Naive thymus-derived CD4-positive, alpha-beta T cell (primary cell): ENCODE measurements at places on chromosomes 11 and 22. TPM values are rescaled to one million over a fixed set of nuclear protein-coding genes. Genes with fewer than 3 reads are reported as not detected.

DNA sequence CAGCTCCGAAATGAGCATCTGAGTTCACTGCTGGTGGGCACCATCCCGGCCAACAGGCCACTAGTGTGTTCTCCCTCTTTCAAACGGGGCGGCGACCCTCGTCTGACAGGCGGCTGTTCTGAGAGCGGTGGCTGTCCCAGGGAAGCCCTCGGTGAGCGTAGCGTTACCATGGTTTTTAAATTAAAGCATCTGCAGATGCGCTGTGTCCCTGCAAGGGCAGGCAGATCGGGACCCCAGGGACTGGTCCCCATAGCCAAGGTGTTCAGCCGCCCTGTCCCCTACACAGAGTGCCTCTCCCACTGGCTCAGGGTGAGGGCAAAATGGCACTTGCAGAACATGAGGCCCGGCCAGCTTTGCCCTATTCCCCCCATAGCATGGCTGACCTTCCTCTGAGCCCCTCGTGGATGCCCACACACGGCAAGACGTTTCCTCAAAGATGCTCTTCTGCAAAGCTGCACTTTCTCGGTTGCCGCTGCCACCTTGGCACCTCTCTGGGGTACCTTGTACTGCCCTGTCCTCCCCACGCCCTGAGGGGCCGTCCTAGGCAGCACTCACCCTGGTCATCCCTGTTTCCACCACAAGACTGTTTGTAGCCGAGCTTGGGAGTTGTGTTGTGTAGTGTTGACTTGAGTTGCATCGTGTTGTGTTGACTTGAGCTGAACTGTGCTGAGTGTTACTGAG lies 51.9 kb upstream of the KCNQ1OT1 start:
- DNase-seq = no peak

- no peak for DNase-seq
Measured at GRCh38 chr11:111990381-111990780, 34.8 kb upstream of the DLAT start.

The APBB1 gene
- 173 TPM for polyA plus RNA-seq

GRCh38 chr11:69360606-69361005 lies 66.7 kb downstream of the MYEOV start:
- DNase-seq = no peak

The RAG2 gene
- not detected for polyA plus RNA-seq

DNA sequence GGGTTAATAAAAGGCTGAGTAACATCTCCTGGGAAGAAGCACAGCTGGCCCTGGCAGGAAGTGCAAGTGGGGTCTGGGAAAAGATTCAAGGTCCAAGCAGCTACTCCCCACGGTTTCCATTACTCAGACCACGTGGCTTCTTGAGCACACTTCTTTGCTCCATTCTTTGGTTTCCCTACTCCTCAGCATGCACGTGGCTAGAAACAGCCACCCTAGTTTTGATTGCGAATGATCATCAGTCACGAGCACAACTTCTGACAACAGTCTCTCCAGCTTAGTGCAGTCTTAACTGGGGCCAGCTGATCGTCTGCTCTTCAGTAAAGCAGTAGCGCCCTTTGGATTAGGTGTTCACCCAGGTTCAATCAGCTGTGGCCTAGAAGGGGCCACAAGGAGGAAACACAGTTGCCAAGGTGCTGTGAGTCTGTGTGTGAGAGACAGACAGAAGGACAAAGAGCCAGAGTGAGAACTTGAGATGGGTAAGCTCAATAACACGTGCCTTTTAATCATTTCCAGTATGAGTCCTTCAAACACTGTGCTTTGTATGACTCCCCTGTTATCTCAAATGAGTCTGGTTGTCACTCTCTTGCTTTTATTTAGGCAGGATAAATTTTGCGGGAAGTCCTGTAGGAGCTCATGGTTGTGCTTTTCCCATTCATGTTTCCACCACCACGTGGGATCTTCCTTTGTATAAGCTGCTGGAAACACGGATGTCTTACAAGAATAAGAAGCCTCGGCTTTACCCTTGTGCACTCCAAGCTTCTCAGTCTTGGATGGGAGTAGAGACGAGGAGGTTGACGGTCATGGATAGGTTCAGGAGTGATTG lies 901 bp upstream of the PARVA start:
- no peak for DNase-seq

DNA sequence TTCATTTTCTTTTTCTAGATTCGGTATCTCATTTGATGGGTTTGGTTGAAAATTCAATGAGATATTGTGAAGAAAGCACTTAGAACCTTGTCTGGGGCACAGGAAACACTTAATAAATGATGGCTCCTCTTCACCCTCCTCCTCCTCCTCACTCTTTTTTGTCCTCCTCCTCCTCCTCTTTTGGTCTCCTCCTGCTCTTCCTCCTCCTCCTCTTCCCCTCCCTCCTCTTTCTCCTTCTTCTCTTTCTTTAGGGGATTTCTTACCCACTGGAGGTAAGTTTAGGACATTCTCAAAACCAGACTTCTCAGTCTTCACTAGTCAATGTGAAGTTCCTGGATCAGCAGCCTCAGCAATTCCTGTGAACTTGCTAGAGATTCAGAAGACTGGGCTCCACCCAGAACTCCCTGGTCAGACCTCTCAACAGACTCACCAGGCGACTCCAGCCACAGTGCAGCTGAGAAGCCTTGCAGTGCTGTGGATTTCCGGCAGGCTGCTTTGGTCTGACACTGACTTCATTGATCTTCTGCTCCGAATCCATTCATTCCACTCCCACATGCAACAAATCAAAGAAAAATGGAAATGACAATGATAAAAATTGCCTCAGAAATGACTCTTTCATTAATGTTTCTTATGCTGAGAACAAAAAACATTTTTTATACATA lies 368.6 kb upstream of the B3GAT1 start:
- DNase-seq = no peak

GRCh38 chr11:60950024-60950423 lies 2.0 kb downstream of the SLC15A3 start:
- no peak for DNase-seq

The TOP3B gene
- polyA plus RNA-seq = 16.2 TPM

- no peak for DNase-seq
Measured at GRCh38 chr11:91209306-91209705, 986.5 kb upstream of the CHORDC1 start.

- no peak for DNase-seq
Measured at GRCh38 chr22:31130873-31131272, 8.1 kb downstream of the INPP5J start.

DNA sequence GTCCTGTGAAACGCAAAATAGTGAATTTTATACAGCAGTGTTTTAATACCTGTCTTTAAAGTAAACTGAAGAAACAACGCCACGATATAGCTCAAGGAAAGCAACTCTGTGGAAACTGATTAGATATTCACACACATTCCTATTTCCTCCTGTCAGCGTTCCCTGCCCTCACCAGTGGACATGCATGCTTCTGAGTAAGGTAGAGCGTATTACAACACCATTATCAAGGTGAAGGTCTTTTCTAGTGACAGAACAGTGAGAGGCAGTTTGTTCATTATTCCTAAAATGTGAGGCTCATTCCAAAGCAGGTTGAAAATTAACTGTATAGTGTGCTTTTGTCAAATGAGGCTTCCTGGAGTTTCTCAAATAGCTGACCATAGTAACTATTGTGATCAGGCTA lies 153.1 kb downstream of the DDX10 start:
- no peak for DNase-seq

GRCh38 chr11:61007383-61007955 lies 36.0 kb downstream of the CD6 start:
- DNase-seq = no peak

The OR2AG1 gene
- not detected for polyA plus RNA-seq

The LRFN4 gene
- not detected for polyA plus RNA-seq

- DNase-seq = no peak
Measured at GRCh38 chr11:69453151-69453550, 28.3 kb upstream of the LINC01488 start.

- no peak for DNase-seq
Measured at GRCh38 chr11:63880403-63880790, 36.6 kb downstream of the RCOR2 start.

The OR56A1 gene
- polyA plus RNA-seq = not detected

DNA sequence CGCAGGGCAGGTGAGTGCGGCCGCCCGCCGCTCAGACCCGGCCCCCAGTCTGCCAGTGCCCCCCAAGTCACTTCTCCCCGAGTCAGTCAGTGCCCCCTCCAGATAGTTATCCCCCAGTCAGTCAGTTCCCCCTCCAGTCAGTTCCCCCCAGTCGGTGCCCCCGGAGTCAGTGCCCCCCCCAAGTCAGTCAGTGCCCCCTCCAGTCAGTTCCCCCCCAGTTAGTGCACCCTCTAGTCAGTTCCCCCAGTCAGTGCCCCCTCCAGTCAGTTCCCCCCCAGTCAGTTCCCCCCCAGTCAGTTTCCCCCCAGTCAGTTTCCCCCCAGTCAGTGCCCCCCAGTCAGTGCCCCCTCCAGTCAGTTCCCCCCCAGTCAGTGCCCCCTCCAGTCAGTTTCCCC lies 411 bp downstream of the PPP6R2 start:
- DNase-seq = no peak

GRCh38 chr22:29108137-29108536 lies 35.3 kb downstream of the KREMEN1 start:
- DNase-seq = no peak

The ARHGAP8 gene
- not detected for polyA plus RNA-seq

DNA sequence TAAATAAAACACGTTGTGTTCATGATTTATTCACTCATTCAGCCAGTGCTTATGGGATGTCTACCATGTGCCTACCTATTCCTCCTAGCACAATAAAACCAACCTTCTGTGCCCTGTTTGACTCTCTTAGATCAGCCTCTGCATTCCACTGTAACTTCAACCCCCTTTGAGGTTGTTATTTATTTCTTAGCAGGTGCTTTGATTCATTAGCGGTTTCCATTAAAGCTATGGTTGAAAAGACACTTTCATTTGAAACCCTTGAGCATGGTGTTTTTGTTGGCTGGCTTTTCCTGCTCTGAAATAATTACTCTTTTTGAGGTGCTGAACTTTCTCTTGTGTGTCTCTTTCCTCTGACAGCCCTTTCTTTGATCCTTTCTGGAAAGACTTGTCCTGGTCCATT lies 570.6 kb upstream of the LARGE1 start:
- no peak for DNase-seq

- no peak for DNase-seq
Measured at GRCh38 chr22:31768422-31769059, 14.7 kb downstream of the DEPDC5 start.

DNA sequence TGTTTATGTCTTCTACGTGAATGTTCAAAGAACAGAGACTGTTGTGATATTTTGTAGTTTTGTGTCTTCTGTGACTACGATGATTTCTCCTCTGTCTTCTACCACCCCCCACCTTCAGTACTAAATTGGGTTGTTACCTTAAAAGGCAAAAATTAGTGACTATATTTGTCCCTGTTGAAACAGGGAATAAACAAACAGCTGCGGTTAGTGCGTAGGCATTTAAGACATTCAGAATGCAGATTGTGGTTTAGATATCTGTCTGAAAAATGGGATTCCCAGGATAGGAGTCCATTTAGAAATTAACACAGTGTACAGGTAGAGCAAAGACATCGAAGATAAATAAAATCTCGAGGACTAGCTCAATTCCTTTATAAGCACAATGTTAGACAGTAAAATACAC lies 15.6 kb upstream of the ARHGAP42 start:
- DNase-seq = no peak

DNA sequence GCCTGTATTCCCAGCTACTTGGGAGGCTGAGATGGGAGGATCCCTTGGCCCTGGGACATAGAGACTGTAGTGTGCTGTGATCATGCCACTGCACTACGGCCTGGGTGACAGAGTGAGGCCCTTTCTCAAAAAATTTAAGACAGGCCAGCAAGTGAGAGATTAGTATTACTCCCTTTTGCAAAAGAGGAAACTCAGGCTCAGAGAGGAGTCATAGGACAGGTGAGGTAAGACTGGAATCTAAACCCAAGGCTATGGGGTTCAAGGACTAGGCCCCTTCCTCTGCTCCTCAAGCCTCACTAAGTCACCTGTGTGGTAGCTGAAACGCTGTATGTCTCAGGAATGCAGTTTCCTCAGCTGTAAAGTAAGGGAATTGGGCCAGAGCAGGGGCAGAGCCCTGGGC lies 1.6 kb upstream of the P2RY2 start:
- no peak for DNase-seq

DNA sequence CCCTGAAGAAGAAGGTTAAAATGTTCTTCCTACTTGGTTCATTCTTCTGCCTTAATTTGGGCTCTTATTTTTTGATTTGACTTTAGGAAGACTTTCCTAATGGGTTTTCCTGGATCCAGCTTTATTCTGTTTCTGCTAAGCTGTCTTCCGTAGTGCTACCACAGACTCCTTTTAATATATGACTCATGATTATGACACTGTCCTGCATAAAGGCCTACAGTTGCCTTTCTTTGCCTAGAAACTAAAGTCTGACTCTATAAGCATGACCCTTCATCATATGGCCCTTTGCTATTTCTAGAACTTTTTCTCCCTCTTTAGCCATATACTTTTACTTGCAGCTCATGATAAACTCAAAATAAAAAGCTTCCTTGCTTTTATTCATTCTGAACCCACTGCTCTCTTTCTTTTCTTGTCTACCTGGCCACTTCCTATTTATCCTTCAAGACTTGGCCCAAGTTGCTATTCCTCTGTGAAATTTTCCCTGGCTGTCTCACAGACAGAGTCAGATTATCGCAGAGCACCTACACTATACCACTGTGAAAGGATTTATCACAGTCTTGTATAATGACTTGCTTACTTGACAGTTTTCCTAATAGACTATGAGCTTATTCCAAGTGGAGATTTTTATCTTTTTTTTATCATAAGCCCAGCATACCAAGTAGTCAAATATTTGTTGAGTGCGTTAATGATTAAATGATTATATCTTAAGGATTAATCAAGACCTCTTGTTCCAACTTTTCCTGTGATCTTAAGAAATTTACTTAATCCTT lies 24.7 kb downstream of the TBCEL start:
- DNase-seq = no peak

DNA sequence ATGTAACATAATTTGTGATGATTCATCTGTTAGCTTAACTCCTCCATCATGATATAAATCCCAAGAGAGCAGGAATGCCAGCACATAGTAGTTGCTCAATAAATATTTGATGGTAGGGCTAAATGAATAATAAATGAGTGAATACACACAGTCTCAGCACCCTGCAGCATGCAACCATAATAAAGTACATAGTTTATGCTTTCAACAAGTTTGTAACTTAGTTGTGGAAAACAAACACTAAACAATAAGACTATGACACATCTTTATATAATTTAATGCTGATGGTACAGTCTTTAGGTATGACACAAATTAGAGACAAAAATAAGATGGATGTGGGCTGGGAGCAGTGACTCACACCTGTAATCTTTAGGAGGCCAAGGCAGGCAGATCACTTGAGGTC lies 3.8 kb downstream of the ALKBH8 start:
- no peak for DNase-seq
